Activated CD4-positive, alpha-beta T cell treated with anti-CD3 and anti-CD28 coated beads for 24 hours (primary cell): ENCODE measurements at places on chromosomes 5 and 9.
A peak's percentile ranks its signal among the peaks of the same experiment; 100 is the strongest.

DNA sequence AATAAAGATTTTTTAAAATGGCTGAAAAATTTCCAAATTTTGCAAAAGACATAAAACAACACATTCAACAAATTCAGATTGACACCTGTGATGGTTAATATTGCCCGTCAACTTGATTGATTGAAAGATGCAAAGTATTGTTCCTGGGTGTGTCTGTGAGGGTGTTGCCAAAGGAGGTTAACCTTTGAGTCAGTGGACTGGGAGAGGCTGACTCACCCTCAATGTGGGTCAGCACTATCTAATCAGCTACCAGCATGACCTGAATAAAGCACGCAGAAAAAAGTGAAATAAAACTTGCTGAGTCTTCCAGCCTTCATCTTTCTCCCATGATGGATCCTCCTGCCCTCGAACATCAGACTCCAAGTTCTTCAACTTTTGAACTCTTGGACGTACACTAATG lies 868.0 kb upstream of the CTNND2 start:
- no peak for DNase-seq

- no peak for DNase-seq
Observed at GRCh38 chr5:62596096-62596495, 17.5 kb downstream of the LRRC70 start.

DNA sequence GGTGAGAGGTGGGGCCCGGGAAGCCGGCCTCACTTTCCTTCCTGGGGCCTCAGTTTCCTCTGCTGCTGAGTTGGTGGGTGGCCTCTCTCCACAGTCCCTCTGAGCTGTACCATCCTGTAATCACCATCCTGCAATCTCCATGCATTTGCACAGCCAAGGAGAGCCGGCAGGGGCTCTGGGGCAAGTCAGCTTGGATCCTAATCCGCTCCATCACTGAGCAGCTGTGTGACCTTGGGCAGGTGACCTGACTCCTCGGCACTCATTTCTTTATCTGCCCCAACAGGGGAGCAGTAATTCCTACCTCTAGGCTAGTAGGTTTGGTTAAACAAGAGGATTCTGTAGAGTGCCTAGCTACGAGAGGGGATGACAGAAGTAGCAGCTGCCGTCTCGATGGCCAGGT lies 88.2 kb upstream of the ZNF618 start:
- no peak for DNase-seq

- DNase-seq = no peak
Observed at GRCh38 chr5:59123595-59124561, 541.0 kb downstream of the RAB3C start.

GRCh38 chr5:51889703-51890102 lies 506.5 kb downstream of the ISL1 start:
- no peak for DNase-seq

- no peak for DNase-seq
Observed at GRCh38 chr9:91698266-91698665, 251.8 kb downstream of the ROR2 start.

- peak; percentile 63 for DNase-seq
Observed at GRCh38 chr5:134524272-134524825, 1.1 kb upstream of the JADE2 start.

DNA sequence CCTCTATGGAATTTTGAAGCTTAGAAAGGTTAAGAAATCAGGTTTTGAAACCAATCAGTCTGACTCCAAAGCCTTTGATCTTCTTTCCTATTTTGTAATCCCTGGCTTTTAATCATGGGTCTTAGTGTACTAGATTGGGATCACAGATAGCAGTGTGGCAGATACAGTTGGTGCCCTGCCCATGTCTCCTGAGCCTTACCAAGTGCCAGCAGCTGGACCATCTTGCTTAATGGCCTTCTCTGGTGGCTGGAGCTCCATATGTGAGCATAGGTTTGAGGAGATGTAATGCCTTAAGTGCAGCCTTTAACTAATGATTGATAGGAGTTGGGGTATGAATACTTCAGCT lies 16.7 kb upstream of the RIC1 start:
- DNase-seq = no peak

GRCh38 chr5:160437271-160437670 lies 15.6 kb downstream of the PTTG1 start:
- no peak for DNase-seq

DNA sequence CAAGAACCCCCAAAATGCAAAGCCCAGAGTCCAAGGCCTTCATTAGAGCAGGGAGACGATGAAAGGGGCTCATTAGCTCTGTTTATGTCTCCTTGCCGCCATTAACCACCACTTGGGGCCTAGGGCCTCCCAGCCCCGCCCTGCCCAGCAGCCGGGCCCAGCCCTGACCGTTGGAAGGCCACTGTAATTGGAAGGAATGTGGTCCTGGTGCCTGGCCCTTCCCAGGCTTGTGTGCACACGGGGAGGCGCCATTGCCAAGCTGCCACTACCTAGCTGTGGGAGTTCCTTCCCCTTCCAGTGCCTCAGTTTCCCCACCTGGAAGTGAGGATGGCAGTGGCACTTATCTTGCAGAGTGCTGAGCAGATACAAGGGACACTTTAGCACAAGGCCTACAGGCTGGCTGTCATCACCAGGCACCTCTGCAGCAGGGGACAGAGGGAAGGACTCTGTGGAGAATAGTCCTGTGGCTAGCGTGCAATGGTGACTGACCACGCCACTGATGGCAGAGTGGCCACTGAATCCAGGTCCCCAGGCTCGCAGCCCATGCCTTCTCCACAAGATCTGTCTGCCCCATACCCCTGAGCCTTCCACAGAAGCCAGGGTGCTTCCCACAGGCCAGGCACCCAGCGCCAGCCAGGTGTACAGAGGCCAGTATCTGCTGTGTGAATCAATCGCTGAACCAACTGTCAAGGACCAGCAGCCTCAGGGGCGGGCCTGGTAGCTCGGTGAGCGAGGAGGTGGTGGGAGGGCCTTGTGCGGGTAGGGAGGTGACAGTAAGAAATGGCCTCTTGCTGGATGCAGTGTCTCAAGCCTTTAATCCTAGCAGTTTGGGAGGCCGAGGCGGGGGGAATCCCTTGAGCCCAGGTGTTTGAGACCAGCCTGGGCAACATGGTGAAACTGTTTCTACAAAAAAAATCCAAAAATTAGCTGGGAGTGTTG lies 20.8 kb downstream of the GBGT1 start:
- no peak for DNase-seq
